Mesenteric fat pad (tissue), 1 donor: ENCODE measurements at places on chromosomes 1 and 21.

DNA sequence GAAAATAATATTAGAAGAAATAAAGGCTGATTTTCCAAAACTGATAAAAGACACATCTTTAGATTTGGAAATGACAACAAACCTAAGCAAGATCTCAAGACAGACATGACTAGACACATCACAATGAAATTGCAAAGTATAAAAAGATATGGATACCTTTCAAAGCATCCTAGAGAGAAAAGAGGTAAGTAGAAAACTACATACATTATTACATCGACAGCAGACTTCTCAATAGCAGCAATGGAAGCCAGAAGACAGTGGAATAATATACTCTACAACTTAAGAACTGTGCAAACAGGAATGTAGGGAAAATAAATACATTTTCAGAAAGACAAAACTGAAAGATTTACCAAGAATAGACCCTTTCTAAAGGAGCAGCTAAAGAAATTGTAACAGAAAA is 50.2 kb downstream of the DENND1B start:
- DNase-seq, result no peak

GRCh38 chr1:167541610-167542009 is 12.0 kb downstream of the CREG1 start:
- no peak for DNase-seq

GRCh38 chr21:38800924-38801744 is 4.6 kb upstream of the ETS2 start:
- DNase-seq, result no peak

- no peak for DNase-seq
Observed at GRCh38 chr1:48810740-48811139, 34.0 kb upstream of the BEND5 start.

GRCh38 chr1:232593717-232594502 is 36.0 kb downstream of the SIPA1L2 start:
- DNase-seq, result no peak

DNA sequence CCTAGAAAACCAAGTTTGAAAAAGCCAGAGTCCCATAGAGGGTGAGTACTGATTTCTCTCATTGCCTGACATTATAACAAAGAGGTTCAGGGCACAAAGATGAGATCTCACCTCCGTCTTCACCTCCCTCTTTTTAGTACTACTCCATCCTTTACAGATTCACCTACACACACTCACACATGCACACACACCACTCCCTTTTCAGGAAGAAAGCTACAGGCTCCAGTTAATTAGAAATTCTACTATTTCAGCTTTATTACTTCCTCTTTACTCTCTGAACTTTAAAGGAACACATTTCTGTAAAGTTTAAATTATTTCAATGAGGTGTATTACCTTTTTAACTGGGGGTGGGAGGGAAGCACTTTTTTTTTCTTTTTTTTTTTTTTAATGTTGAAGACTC is 59.6 kb upstream of the PRDX6 start:
- no peak for DNase-seq

GRCh38 chr1:174800876-174801275 is 198.9 kb upstream of the CACYBP start:
- DNase-seq, result no peak

DNA sequence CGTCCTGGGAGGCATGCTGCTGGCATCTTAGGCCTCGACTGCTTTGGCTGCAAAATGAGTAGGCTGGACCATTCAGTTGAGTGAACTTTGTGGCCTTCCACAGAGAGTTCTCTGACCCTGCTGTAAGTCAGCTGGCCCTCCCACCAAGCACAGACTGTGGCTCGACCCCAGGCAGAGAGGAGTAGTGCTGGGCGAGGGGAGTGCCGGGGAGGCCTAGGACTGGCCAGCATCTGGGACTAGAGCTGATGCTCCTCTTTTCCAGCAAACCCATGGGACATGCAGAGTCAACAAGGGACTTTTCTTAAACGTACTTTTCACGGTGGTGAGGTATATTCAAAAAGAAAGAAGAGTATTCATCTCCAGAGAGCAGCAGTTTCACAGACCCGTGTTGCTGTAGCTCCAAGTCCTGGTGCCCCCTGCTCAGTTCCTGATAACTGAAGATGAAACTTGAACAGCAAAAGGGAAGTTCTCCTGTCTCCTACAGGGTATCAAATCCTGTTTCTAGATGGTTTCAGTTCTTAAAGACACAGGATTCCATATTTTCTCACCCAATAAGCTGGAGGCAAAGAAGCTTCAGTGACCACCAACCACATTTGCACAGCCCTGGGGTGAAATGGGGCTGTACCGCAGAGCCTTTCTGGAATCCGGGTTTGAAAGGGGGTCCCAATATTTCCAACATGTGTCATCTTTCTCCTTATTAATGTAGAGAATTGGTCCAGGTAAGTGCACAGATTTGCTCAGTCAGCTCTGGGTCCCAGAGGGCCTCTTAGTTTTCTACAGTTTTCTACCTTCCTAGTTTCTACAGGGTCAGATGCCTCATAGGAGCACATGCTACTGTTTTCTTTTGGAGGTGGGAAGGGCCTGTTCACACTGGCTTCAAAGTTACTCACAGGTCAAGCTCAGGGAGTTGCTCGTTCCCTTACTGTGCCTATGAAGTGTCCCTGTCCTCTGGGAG is 20.9 kb downstream of the BATF3 start:
- no peak for DNase-seq

- no peak for DNase-seq
Observed at GRCh38 chr1:11245904-11246719, 16.2 kb downstream of the MTOR start.

- no peak for DNase-seq
Observed at GRCh38 chr1:13681921-13682320, 18.1 kb upstream of the PRDM2 start.

- no peak for DNase-seq
Observed at GRCh38 chr1:244011271-244011670, 39.8 kb upstream of the ZBTB18 start.

DNA sequence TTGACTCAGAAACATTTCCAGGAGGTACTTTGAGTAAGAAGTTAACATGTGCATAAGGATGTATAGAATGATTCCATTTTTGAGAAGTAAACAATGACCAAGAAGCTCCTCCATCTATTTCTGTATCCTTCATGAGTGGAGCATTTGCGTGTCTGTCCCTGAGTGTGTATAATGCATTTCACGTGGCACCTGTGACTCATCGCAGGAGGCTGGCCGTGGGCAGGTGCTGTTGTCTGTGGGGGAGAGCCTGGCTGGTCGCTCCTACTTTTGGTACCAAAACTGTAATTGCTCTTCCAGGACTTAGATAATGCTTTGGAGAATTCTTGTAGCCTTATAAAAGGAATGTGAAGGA is 16.5 kb downstream of the SLC37A1 start:
- DNase-seq, result no peak

- no peak for DNase-seq
Observed at GRCh38 chr1:119987686-119988085, 81.8 kb downstream of the NOTCH2 start.

GRCh38 chr1:85569737-85570404 is 10.7 kb upstream of the CCN1 start:
- DNase-seq, result no peak

DNA sequence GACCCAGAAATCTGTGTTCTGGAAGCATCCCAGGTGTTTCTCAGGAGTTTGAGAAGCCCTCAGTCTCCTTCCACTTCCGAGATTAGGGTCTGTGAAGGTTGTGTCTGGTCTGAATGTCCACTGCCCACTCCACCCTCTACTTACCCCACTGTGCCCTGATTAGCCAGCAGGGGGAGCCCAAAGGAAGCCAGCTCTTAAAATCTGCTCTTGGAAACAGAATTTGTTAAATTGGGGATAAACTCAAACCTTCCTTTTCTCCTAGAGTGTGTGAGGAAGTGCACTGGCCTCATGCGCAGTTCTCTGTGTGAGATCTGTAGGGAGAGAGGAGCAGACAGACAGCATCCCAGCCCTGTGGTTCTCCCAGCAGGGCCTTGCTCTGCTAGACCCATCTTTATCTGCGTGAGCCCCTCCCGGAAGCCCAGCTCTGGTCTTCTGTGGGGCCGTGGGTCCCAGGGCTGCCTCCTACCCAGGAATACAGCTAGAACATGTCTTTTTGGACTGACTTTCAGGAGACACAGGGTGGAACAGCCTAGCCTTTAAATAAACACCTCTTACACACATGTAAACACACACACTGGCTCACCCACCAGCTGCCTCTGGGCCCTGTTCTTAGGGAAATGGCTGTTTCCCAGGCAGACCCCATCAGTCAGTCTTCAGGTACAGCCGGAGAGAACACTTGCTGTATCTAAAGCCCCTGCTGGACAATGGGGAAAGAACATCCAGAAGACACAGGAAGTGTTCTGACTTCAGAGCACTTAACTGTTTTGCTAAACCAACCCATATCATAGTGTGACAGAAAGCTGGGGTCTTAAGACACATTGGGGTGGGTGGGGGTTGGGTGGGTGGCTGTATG is 52.2 kb downstream of the SMYD2 start:
- no peak for DNase-seq

DNA sequence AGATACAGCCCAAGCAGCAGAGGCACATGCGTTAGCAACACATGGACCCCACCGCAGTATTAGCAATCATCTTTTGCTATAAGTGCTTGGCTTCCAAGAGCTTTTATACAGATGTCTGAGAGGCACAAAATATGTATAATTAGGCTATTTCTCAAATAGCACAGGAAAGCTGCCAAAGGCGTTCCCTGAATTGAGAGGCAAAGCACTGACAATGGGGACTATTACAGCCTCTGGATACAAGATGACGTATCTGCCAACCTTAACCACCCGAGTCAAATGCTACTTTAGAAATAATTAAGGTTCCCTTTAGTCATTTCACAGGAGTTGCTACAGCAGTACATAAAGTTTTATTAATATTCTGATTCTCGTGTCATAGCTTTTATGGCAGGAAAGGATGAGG is 6.4 kb downstream of the STMN1 start:
- DNase-seq, result no peak

DNA sequence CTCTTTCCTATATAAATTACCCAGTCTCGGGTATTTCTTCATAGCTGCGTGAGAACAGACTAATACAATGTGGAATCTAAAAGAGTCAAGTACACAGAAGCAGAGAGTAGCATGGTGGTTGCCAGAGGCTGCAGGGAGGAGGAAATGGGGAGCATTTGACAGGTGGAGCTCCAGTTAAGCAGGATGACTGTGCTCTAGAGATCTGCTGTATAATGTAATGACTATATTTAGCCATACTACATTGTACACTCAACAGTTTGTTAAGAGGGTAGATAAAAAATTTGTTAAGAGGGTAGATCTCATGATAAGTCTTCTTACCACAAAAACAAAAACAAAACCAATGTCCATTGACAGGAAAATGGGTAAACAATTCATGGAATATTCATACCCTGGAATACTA is 82.1 kb downstream of the MT1HL1 start:
- no peak for DNase-seq

- no peak for DNase-seq
Observed at GRCh38 chr1:198253259-198253658, 96.5 kb downstream of the NEK7 start.

DNA sequence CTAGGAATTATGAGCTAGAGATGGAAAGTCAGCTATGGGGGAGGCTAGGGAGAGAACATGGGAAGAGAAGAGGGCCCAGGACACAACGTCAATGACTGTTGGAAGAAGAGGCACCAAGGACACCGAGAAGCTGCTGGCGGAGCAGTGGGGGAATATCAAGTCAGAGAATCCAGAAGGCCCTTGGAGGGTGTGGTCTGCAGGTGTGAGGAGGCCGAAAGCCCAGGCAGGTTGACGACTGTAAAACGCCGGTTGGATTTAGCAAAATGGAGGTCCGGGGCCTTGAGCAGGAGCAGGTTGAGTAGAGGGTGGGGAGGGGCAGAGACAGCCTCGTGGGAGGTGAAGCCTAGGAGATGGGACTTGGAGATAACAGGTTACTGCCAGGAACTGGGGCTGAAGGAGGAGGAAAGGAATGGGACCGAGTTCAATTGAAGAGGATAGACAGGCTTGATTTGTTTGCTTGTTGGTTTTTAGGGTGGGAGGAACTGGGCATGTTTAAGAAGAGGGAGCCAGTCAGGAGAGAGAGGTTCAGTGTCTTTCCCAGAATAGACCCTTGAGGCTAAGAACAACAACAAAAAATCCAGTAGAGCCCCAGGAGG is 35.1 kb downstream of the EDN2 start:
- no peak for DNase-seq

- no peak for DNase-seq
Observed at GRCh38 chr1:175774921-175775320, 31.5 kb upstream of the TNR start.

DNA sequence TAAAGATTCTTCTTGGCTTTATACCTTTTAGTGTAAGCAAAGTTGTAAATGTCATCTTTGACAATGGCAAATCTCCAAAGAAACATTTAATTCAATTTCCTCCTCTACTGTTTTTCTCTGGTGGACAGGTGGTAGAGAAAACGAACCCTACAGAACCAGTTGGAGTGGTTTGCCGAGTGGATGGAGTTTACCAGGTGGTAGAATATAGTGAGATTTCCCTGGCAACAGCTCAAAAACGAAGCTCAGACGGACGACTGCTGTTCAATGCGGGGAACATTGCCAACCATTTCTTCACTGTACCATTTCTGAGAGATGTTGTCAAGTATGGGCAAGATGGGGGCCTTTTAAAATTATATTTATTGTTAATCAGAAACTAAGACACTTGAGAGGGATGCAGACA is 25.8 kb downstream of the UAP1 start:
- DNase-seq, result no peak

DNA sequence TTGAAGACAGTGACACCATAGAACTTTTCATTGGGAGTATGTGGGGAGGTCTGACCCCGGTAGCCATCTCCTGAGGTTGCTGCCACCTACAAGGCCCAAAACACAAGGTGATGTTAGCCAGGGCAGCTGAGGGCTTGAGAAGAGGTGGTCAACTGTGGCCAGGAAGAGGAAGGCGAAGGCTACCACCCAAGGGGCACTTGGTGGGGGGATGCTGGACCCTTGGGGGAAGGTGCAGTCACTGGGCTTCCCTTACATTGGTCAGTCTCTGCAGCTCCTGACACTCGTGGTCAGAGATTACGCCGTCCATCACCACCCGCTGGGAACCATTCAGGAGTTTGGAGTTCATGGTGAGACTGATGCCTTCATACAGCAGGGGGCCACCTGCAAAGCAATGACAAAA is 12.2 kb upstream of the CLDN19 start:
- peak; percentile 59 for DNase-seq

DNA sequence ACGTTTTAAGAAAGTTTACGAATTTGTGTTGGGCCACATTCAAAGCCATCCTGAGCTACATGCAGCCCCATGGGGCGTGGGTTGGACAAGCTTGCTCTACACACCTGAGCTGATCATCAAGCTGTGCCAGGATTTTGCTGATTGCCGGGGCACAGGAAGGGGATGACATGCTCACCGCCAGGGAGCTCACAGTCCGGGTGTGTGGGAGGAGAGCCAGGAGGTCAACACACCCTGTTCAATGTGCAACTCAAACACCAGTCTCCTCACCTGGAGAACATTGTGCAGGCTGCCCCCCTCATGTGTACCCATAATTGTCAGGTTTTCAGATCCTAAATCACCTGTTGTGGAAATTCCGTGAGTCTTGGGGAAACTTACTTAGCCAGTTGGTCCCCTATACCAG is 969 bp downstream of the CYP4A11 start:
- no peak for DNase-seq

GRCh38 chr1:204257446-204257845 is 43.7 kb upstream of the GOLT1A start:
- DNase-seq, result no peak
